Activated CD4-positive, alpha-beta T cell treated with anti-CD3 and anti-CD28 coated beads for 4 hours (primary cell): ENCODE measurements at places on chromosomes 12 and 14.

GRCh38 chr14:93231129-93231979 is 24.3 kb downstream of the UBR7 start:
- DNase-seq = no peak

GRCh38 chr12:15629108-15629507 is 160.1 kb downstream of the EPS8 start:
- no peak for DNase-seq

DNA sequence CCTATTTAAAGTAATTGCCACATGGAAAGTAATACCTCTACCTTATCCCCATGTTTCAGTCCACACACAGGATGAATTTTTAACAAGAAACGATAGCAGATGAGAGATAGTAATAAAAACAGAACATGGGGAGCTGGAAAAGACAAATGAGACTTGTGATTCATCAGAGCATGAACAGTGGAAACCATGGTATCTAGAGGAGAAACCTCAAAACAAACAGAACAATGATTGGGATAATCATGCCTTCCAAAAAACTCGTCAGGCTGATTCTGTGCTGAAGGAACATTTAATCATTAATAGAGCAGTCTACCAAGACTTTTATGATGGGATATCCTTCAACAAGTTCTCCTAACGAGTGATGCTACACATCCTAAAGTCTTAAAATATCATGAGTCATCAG is 1390.7 kb downstream of the FSCB start:
- DNase-seq = no peak

DNA sequence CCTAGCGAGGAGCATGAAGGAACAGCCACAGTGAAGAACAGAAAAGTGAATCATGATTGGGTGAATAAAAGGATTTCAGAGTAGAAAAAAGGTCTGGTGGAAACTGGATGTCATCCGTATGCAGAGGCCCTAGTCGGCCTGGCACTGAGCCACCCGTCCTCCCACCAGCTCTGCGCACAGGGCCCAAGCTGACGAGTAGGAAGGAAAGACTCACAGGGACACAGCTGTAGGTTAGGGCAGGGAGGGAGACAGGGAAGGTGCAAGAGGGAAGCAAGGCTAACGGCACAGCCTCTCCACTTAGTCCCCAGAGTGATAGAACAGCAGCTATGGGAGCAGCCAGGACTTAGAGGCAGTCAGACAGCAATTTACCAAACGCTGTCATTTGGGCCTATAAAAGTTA is 112.6 kb downstream of the KCNK10 start:
- DNase-seq = no peak

GRCh38 chr14:23034498-23035302 is at the start of gene PSMB5:
Gene PSMB5, minus strand, starts transcription at chr14:23034900. Its CDS starts 19 bp downstream, at chr14:23034881.
- DNase-seq = peak; percentile 89

GRCh38 chr12:67645126-67645525 is 3.4 kb upstream of the DYRK2 start:
- DNase-seq = no peak

- DNase-seq = no peak
These were observed 27.9 kb upstream of the DICER1 start for GRCh38 chr14:95185033-95185766.

DNA sequence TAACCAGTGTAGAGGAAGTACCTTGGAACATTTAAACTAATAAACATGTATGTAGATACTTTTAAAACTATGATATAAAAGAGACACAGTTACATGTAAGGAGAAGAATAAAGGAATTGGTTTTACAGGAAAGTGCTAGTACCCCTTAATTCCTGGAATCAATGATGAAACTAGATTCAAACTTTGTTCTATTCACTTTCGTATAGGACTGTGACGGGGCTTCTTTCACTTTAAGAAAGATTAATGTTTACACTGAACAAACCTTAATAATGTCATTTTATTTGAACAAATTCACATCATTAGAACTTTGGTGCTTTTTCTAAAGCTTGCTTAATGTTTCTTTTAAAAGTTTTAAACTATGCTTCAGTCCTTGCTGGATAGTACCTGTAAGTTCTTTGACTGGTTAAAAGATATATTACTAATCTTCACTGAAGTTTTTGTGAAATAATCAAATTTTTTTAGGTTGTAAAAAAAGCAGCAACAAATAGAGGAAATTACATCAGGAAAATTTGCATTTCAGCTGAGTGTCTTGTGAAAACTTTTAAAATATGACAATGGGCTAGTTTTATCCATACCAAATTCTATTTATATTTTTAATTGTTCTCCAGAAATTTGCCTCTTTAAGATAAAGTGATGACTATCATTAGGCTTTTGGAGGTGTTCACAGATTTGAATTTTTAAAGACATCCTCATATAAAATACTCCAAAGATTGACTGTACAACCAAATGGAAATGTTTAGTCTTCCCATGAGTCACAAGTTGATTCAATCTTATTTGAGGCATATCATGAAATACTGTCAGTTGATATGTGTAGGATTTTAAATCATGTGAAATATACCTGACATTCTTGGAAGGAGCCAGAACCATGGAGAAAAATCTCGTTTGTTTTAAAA is 36.2 kb downstream of the PAPOLA start:
- DNase-seq = no peak

DNA sequence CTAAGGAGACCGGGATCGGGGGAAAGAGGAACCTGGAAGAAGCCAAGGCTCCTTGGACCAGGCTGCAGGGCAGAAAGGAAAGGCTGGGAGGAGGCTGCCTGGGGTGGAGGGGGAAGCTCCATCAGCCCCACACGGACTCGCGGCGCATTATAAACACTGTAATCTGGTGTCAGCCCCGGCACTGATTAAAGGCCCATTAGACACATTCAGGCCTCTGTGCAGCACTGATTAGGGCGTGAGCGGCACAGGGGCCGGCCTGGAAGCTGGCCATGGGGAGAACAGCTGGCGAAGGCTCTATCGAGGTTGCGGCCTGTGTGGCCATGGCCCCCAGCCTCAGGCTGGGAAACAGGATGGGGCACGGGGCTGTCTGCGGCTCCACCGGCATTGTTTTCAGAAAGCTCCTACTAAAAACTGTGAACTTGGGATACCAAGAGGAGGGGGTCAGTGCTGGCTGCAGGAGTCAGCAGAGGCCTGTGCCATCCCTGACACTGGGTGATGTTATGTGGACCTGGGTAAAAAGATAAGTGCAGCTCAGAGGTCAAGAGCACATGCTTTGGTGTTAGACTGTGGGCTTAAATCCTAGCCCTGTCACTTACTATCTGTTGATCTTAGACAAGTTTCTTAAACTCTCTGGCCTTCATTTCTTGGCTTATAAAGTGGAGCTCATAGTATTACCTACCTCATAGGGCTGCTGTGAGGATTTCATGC is 10.6 kb downstream of the ACVRL1 start:
- DNase-seq = no peak

DNA sequence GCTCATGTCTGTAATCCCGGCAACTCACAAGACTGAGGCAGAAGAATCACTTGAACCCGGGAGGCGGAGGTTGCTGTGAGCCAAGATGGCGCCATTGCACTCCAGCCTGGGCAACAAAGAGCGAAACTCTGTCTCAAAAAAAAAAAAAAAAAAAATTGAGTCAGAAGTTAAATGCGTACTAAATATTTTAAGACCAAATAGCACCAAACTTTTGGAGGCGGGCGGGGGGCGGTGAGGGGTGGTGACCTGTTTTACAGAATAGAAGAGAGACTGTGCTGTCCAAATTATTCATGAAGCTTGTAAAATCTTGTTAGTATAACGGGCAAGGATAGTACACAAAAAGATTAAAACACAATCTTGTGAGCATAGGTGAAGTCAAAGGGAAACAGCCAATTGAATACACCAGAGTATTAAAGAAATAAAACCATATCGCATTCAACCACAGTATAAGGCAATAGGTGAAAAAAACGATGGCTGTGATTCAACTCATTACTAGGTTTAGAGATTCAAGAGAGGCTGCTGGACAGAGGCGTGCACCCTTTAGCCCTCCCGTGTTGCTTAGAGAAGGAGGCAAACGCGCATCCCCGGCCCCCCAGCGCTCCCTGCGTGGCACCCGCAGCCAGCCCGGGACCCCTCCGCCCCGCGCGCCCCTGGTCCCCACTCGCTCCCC is 571 bp downstream of the ZNF891 start:
- no peak for DNase-seq

DNA sequence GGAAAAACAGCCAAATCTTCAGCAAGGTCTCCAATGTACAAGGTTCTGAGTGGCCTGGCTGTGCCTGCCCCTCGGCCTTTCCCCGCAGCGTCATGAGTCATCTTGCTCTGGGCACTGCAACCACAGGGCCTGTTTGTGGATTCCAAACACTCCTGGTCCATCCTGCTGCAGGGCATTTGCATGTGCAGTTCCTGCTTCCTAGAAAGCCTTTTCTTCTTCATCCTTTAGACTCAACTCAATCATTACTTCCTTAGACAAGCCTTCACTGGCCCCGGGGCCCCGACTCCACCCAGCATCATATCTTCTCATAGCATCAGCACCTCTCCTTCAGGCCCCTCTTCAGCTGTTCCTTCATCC is 101.8 kb upstream of the EGLN3 start:
- no peak for DNase-seq

- DNase-seq = no peak
These were observed 521 bp upstream of the GMFB start for GRCh38 chr14:54489318-54489683.

GRCh38 chr12:121107681-121108080 is 25.0 kb upstream of the P2RX7 start:
- no peak for DNase-seq

- no peak for DNase-seq
These were observed 127.9 kb upstream of the DYRK2 start for GRCh38 chr12:67520606-67521005.

DNA sequence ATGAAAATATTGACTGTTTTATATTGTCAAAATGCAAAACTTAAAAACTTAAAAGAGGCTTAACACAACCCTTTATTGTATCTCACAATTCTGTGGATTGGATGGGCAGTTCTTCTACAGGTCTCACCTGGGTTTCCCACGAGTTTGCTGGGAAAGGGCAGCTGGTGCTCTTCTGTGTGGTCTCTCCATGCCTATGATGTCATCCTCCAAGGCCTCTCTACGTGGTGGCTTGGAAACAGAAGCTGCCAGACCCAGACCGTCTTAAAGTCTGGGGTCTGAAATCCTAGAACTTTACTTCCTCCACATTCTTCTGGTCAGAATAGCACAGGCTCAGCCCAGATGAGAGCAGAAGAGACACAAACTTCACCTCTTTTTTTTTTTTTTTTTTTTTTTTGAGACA is 36.5 kb upstream of the KICS2 start:
- no peak for DNase-seq

GRCh38 chr12:4197922-4198763 is 75.4 kb upstream of the CCND2 start:
- no peak for DNase-seq

DNA sequence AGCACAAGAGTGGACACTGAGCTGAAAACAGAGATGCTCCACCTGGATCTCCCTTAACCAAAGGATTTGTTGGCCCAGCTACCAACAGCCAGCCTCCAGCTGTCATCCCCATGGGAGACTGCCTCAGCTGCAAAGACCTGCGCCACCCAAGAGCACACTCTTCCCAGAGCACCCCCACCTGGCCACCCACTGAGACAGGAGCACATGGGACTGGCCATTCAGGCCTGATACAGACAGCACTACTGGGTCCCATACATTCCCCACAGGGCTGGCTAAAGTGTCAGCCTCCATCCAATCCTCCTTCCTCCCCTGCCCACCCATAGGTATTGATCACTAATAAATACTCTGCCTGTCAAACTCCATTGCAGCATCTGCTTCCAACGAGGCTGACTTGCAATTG is 241.5 kb downstream of the BCL11B start:
- no peak for DNase-seq

DNA sequence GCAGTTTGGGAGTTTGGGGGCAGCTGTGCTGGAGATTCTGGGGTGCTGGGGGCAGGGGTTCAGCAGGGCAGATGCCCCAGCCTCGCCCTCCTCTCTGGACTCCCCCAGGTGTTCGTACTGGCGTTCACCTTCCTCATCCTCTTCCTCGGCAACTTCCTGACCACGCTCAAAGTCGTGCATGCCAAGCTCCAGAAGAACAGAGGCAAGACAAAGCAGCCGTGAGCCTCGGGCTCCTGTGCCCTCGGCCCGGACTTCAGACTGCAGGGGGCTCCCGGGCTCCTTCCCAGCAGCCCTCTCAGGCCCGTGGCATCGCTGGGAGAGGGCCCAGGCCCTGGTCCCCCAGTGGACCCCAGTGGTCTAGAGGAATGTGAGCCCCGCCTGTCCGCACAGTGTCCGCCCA is 18.0 kb downstream of the RHOF start:
- no peak for DNase-seq

GRCh38 chr14:104531421-104532190 is 48.0 kb upstream of the C14orf180 start:
- no peak for DNase-seq

DNA sequence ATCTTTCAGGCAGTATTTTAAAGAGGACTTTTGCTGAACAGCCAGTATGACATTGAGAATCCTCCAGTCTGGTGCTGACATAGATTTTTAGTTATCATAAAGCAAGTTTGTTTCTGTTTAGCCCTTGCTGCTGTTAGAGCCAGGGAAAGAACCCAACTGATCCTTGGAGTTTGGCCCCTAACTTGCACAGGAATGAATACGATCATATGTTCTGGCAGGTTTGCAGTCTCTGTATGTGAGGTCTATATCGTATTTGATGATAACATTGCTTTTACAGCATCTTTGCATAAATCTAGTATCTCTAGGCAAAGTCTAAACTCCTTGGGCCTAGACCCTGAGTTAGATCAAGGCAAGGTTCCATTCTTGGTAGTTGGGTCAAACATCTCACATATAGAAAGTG is 4.3 kb upstream of the CCDC175 start:
- DNase-seq = no peak

DNA sequence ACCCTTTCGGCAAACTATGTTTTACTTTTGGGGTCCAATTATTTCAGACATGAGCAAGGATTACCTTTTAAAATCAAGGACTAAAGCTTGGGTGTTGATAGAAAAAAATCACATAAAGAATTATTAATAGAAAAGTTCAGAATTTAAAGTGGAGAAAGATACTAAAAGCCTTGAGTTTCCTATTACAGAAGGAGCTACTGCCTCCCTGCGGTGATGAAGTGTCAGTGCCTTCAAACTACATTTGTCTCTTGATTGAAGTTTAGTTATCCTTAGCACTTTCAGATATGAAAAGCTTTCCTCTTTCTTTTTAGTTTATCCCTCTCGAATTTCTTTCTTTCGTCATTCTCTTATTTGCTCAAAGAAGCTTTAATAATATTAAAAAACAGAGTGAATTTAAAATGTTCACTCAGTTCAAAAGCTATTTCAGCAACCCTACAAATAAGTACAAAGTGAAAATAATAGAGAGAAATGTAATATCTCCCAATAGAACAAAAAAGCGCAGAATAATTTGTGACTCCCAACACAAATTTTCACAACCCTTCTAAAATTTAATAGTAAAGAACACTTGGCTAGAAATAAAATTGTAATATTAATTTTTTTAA is 87.6 kb downstream of the SEC23A start:
- peak; percentile 3 for DNase-seq

GRCh38 chr12:60594035-60594711 is 998.3 kb downstream of the SLC16A7 start:
- DNase-seq = no peak
